ENCODE measurements at places on chromosomes 7 and 10.

DNA sequence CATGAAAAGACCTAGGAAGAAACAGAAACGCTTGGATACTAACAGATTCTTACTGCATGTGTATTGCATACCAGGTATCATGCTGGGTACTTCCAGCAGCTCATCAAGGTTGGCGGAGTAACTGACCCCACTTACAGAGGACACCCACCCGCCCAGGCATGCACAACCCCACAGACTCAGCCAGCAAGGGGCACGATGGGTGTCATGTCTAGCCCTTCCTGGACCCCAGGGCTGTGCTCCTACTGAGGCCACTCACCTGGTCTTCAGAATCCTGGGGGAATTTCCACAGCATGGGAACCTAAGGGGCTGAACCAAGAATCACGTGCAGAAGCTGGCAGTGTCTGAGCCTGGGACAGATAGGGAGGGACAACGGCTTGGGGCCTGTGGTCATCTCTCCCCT, 134.1 kb upstream of the ZNF32 start:
- no peak for DNase-seq

DNA sequence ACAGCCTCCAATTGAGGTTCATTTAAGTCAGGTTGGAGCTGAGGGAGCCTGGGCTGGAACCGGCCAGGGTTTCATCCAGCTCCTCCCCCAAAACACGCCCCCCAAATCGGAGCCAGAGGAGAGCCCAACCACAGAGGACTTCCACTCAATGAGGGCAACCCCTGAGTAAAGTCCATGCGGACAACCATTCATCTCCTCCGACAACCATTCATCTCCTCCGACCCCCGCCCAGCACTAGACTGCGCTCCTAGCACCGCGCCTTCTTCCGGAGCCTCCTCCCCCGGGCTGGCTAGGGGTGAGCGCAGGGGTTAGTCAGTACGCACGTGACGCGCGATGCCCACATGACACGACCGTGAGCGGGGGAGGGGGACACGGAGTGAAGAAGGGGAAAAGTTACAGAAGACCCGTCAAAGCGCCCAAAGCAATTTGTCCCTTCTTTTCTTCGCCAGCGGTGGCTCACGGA, 1.4 kb downstream of the MAGI2 start:
- no peak for DNase-seq

- no peak for DNase-seq
Measured at GRCh38 chr7:108815815-108816214, 246.1 kb downstream of the DNAJB9 start.

- no peak for DNase-seq
Measured at GRCh38 chr7:4113976-4114375, 568.1 kb upstream of the FOXK1 start.

DNA sequence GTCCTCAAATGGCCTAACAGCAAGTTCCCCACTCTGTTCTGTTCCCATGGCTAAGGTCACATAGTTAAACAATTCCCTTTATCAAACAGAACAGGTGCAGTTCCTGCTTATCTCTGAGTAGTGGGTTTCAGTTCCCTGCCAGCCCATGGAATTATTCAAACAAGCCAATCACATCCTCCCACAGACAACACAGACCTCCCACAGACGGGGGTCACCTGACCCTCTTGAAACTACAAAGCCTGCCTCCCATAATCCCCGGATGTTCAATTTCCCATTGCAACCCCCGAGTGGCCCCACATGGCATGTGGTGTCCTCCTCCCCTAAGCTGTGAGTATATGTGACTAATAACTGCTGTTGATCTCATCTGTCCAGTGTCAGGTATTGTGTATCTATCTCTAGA, 64.1 kb downstream of the TMEM168 start:
- DNase-seq, result no peak

GRCh38 chr7:84210301-84210700, 15.7 kb upstream of the SEMA3A start:
- DNase-seq, result no peak

GRCh38 chr7:14759785-14760184, 142.8 kb downstream of the DGKB start:
- DNase-seq, result no peak

- DNase-seq, result no peak
Measured at GRCh38 chr7:139994356-139994755, 68.4 kb downstream of the PARP12 start.

GRCh38 chr10:92830478-92831389, 17.6 kb upstream of the EXOC6 start:
- DNase-seq, result no peak

DNA sequence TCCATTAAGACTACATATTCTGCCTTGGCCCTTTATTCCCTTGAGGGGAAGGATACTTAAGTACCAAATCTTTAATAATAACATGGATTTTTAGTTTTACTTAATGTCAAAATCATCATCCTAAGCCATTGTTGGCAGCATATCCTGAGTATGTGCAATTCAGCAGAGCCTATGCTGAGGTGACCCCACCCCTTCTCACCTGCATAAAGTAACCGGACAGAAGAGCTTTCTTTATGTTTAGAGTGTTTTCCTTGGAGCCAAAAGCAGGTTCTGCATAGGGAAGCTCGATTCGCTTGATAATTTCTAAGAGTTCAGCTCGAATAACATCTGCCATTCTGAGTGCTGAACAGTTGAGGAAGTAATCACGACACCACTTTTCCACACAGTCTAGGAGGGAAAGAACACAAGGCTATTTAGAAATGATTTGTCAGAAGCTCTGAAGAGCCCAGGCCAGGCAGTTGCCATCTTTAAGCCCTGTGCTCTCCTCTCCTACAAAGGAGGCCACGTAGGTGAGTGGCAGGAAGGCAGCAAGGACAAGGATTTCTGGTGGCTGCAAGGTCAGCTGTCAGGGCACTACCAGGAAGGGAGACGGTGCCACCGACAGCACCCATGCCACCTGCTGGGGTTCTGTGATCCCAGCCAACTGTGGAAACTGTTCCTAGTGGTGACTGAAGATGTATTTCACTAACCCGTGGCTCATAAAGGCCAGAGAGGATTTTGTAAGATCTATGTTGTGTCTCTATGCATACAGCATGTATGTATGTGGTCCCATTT, 15.6 kb downstream of the BCCIP start:
- DNase-seq, result no peak

- no peak for DNase-seq
Measured at GRCh38 chr10:44558521-44558920, 173.6 kb upstream of the CXCL12 start.

DNA sequence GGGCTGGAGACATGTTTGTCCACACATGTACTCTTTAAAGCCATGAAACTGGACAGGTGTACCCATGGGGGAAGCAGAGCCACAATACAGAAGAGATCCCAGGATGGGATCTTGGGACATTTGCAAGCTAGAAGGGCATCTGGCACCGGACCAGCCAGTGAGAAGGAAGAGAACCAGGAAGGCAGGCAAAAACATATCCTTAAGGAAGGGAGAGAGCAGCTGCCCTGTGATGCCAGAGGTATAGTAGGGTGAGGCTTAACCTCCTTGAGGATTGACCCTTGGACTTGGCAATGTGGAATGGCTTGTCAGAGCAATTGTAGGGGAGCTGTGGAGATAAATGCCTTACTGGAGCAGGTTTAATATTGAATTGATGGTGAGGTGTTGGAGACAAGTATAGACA, 17.9 kb upstream of the SUV39H2 start:
- no peak for DNase-seq

- DNase-seq, result no peak
Measured at GRCh38 chr7:83550100-83550499, 98.8 kb downstream of the SEMA3E start.

DNA sequence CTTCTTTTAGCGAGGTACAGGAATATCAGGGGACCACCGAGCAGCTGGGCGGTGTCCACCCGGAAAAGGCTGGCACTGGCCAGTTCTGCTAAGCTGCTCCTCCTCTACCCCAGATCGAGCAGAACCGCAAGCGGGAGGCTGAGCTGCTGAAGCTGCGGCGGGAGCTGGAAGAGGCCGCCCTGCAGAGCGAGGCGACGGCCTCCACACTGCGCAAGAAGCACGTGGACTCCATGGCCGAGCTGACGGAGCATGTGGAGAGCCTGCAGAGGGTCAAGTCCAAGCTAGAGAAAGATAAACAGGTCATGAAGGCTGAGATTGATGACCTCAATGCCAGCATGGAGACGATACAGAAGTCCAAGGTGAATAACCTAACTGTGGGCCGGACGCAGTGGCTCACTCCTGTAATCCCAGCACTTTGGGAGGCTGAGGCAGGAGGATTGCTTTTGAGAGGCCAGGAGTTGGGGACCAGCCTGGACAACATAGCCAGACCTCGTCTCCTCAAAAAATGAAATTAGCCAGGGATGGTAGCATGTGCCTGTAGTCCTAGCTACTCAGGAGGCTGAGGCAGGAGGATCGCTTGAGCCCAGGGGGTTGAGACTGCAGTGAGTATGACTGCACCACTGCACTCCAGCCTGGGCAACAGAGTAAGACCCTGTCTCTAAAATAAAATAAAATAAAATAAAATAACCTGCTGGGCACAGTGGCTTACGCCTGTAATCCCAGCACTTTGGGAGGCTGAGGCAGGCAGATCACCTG, 15.3 kb downstream of the MYH16 start:
- DNase-seq, result no peak

GRCh38 chr10:106032450-106033002, 1132.0 kb downstream of the SORCS1 start:
- DNase-seq, result no peak

DNA sequence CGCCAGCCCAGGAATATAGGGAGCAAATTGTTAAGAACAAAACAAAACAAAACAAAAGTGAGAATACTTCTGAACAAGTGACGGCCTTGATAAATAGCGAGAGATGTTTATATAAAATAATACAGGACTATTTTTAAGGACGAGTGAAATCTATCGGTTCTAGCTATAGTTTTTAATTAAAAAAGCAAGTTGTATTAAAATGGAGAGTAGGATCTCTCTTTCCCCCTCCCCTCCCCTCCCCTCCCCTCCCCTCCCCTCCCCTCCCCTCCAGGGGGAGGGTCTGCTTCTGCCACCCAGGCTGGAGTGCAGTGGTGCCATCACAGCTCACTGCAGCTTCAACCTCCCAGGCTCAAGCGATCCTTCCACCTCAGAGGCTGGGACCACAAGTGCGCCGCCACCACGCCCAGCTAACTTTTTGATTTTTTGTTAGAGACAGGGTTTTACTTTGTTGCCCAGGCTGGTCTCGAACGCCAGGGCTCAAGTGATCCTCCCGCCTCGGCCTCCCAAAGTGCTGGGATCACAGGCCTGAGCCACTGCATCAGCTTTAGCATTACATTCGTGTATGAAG, 440 bp upstream of the TCAF1 start:
- no peak for DNase-seq

DNA sequence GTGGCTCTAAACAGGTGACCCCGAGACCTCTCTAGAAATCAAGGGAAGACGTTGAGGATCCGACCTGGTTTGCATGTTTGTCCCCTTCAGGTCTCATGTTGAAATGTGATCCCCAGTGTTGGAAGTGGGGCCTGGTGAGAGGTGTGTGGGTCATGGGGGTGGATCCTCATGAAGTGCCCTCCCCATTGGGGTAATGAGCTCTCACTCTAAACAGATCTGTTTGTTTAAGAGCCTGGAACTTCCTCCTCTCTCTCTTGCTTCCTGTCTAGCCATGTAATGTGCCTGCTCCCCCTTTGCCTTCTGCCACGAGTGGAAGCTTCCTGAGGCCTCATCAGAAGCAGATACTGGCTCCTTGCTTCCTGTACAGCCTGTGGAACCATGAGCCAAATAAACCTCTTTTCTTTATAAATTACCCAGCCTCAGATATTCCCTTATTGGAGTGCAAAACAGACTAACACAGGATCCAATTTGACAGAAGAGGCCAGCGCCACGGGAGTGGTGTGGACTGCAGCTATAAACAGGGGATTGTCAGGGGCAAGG, 10.8 kb upstream of the POLM start:
- DNase-seq, result no peak
